Stimulated activated CD4-positive, alpha-beta T cell treated with anti-CD3 and anti-CD28 coated beads, Interleukin-15, amount 100 ng/mL, for 48 hours (primary cell): ENCODE measurements at places on chromosomes 12 and 14.

- no peak for DNase-seq
Measured at GRCh38 chr12:42541965-42542364, 47.6 kb downstream of the PRICKLE1 start.

GRCh38 chr12:68294251-68294650 is 37.9 kb downstream of the MDM1 start:
- DNase-seq = no peak

DNA sequence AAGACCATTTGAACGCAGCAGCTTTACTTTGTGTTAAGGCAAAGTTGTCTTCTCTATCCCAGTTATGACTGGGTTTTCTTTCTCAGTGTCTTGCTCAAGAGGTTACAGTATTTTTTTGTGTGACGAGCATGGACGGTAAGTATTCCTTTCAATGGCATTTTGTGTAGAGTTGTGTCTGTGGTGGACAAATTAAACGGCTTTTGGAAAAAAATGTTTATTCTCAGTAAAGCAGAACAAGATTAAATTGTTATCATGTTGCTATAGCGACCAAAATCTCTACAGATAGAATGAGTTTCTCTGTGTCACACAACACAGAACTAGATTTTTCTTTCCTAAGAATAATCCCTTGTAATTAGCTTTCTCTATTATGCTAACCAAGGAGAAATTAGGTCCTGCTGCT is 417.1 kb downstream of the AEBP2 start:
- DNase-seq = no peak

GRCh38 chr12:76864791-76865400 is 13.9 kb downstream of the CSRP2 start:
- DNase-seq = no peak

- DNase-seq = no peak
Measured at GRCh38 chr14:45089813-45090212, 5.9 kb downstream of the PRPF39 start.

- DNase-seq = no peak
Measured at GRCh38 chr12:46110223-46110611, 119.8 kb upstream of the SCAF11 start.

GRCh38 chr14:59583755-59584154 is 7.1 kb upstream of the CCDC175 start:
- no peak for DNase-seq

DNA sequence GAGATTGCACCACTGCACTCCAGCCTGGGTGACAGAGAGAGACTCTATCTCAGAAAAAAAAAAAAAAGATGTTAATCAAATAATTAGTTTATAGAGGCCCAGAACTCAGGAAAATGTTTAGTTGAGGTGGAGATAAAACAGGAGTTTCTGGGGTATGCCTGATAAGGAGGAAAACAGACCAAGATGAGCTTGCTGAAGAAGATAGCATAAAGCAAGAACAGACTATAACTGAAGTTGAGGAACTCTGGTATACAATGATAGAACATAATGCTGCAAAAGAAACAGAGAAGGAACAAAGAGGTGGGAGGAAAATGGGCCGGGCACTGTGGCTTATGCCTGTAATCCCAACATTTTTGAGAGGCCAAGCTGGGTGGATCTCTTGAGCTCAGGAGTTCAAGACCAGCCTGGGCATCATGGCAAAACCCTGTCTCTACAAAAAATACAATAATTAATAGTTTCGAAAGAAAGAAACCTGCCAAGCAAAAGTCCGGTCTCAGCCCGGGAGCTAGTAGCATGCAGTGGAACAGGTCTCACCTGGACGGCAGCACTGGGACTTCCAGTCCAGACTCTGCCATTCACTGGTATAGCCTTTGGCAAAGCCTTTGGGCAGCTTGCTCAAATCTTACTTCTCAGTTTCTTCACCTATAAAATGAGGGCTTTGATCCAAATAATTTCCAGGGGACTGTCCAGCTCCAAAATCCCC is 25.4 kb downstream of the SLC35E3 start:
- no peak for DNase-seq

GRCh38 chr12:10196210-10196609 is 16.5 kb upstream of the GABARAPL1 start:
- no peak for DNase-seq

DNA sequence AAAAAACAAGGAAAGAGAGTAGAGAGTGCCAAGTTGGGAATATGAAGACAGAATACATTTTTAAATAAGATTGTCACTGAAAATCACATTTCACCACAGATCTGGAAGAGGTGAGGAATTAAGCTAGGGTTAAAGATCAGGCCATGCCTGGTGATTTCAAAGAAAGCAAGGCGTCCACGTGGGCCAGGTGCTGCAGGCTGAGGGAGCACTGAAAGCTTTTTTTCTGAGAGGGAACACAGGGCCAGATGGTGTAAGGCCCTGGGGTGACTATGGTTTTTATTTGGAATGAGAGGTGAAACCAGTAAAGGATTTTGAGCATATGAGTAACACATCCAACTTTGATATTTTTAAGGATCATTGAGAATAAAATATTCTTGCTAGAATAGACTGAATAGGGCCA is 20.9 kb downstream of the SYT1 start:
- DNase-seq = no peak

GRCh38 chr14:92600318-92601053 is 86.9 kb downstream of the RIN3 start:
- no peak for DNase-seq

- no peak for DNase-seq
Measured at GRCh38 chr12:29317556-29318363, 63.2 kb downstream of the ERGIC2 start.

DNA sequence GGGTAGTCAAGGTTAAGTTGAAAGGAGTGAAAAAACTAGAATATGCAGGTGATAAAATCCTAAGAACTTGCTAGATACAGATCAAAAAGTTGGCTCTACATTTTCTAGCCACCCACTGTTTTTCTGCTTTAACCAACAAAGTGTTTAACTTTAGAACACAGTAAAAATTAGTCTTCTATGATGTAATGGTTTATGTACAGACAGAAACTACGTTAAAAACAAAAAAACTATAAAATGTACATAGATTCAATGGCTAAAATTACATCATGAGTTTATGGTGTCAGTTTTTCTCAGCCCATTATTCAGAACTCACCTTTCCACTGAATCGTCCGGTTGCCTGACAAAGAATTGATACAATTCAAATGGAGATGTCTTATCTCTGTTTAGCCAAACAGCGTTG is 2.1 kb downstream of the YARS2 start:
- DNase-seq = no peak

- no peak for DNase-seq
Measured at GRCh38 chr12:66187036-66187435, 2.0 kb upstream of the IRAK3 start.

DNA sequence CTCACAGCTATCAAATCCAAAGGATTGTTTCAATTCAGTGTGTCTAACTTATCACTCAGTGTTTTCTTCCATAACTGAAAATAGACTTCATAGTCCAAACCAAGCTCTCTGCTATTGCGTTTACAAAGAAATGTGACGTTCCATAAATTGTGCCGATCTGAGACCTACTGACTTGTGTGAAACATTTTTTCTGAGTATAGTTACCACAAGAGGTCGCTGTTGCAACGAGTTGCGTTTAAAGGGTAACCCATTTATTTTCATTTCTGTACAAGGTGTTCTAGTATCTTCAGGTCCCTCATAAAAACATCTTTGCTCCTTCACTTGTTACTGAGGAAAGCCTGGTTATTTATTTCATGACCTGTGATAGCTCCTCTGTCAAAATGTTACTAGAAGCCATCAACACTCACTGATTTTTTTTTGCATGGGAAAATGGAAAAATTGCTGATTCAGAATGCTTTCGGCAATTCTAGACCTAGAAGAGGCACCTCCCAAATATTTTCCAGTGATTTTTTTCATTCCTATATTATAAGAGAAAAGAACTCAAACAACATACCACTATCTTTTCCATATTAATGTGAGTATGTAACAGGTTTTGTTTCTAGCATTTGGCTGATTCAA is 60.9 kb upstream of the OR4E1 start:
- DNase-seq = no peak

- DNase-seq = no peak
Measured at GRCh38 chr14:69675877-69676416, 64.6 kb downstream of the SUSD6 start.

DNA sequence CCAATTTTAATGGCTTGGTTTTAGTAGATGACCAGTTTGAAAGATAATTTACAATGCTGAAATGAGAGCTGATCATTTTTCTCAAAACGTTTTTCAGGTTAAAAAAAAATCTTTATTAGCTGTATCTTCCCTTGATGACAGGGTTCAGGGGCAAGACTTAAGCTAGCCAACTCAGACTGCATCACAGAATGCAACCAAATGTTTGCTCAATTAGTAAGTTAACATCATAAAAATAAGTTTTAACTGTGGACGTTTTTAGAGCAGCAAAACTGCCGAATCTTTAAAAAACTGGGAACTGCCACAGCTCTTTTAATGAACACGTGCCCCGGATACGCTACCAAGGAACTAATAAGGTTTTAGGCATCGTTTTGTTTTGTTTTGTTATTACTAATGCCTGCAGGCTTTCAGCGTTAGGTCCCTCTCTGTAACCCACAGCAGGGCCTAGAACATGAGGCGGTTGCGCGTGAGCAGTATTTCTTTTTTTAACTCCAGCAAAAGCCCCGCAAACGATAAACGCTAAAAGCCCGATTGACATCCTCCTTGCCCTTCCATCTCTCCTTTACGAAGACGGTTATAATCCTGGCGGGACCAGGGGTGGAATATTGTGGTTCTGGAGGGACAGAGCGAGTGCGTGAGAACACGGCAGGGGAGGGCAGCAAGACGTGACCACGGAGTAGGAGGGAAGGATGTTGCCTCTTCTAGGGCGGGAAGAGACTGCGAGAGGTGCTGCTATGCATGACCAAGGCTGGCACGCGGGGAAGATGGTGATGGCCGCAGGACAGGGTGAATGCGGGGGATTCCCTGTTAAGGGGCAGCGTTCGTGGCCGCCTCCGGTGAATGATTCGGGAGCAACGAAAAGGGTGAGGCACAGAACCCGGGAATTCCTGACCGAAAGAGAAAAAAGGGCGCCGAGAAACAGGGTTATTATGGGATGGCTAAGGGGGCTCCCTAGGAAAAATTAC is 652 bp downstream of the SUPT16H start:
- peak; percentile 36 for DNase-seq

DNA sequence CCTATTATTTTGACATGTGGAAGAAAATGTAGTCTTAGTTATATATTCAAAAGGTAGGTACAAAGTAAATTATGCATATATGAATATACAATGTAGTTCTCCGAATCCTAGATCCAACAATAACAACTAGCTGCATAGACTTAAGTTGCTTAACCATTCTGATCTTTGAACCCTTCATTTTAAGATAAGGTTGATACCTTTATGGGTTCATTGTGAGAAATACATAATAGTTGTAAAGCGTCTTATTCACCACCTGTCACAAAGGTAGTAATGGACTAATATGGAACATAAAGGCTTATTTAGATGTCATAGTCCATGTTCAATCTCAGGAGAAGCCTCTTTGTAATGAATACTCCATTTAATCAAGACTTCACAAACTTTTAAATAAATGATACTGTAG is 263.6 kb downstream of the TMTC2 start:
- DNase-seq = no peak

DNA sequence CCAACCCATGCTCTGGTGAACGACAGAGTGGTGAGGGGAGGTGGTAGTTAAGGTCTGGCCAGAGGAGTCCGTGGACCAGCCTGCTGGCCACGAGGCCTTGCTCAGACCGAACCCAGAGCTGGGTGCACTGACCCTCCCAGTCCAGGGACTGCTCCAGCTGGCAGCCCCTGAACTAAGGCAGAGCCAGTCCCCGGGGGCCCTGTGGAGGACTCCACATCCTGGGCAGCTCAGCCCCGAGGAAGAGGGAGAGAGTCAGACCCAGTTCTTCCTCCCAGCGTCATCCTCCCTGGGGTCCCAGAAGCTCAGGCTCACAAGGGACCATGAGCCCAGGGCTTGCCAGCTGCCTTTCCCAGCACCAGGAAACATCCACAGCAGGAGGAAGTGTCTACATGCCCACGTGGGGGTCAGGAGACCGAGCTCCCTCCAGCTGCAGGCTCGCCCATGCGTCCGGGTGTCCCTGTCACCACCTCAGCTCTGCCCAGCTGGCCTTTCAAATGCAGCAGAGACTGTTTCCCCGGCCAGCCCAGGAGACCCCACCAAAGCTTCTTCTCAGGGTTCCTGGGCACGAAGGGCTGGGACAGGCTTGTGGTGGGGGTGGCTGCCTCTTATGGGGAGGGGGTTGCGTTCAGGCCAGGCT is 194.4 kb downstream of the KIF26A start:
- DNase-seq = no peak

- no peak for DNase-seq
Measured at GRCh38 chr12:50261654-50262053, 21.7 kb downstream of the LIMA1 start.

GRCh38 chr12:11836282-11837151 is 187.0 kb downstream of the ETV6 start:
- DNase-seq = peak; percentile 59

GRCh38 chr12:388012-388411 is 1.1 kb downstream of the KDM5A start:
- no peak for DNase-seq

GRCh38 chr14:100142073-100143040 is 17.1 kb downstream of the DEGS2 start:
- DNase-seq = no peak

- no peak for DNase-seq
Measured at GRCh38 chr12:116287842-116288301, 10.4 kb upstream of the MED13L start.

- DNase-seq = no peak
Measured at GRCh38 chr12:132028111-132028510, 78.4 kb downstream of the EP400 start.

GRCh38 chr12:30706476-30706875 is 10.8 kb upstream of the IPO8 start:
- no peak for DNase-seq

DNA sequence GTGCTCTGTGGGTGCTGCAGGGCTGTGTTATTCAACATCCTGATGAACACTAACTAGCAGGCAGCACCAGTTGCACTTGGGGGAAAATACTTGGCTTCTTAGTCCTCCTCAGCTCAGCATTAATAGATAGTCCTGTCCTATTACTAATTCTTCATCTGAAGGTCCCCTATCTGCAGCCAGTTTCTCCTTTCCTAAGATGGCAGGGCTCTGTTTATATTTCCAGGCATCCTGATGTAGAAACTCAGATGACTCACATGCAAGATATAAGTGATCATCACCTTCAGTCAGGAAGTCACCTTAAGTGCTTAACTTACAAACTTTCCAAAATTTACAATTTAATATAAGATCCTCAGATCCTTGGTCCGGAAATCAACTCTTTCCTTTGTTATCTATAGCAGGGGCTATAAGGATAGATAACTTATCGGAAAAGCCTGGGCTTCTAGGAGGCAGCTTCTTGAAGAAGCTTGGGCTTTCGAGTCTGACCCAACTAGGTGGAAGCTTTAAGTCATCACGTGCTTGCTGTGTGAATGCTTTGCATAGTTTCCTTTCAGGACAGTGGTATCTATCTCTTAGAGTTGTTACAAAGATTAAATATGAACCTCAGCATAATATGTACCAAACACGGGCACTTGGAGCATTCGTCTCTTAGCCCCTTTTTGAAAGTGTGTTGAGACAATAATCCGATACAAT is 181.0 kb upstream of the GRIP1 start:
- DNase-seq = no peak

DNA sequence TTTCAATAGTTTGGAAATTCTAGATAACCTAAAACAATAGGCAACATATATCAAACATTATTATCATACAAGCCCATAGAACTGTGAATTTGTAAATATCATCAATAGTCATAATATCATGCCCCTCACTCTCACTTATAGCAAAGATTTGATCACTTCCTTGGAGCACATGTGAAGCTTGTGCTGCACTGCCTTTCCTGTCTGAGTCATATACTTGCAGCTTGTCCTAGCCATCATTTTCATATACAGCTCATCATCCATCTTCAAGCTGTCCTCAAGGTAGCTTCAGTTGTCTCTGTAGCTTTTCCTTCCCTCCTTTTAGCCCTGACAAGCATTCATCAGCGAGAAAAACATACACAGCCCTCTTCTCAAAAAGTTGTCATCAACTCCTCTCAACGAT is 746.5 kb upstream of the FOXG1 start:
- no peak for DNase-seq
